ENCODE measurements at places on chromosomes 12 and 14.

DNA sequence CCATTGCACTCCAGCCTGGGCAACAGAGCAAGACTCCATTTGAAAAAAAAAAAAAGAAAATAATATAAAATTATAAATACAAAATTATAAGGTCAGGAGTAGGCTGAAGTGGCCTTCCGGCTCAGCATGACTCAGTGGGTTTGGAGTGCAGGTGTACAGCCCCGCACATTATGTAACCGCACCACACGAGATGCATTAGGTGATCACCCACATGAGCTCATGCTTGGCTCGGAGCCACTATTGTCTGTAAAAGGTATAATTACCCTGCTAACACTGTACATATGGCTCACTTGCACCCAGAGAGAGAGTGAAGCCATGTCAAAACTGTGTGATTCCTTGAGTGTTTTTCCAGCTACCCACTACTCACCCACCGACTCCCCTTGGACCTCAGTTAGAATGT, 557.0 kb downstream of the SLC6A15 start:
- DNase-seq, result no peak

DNA sequence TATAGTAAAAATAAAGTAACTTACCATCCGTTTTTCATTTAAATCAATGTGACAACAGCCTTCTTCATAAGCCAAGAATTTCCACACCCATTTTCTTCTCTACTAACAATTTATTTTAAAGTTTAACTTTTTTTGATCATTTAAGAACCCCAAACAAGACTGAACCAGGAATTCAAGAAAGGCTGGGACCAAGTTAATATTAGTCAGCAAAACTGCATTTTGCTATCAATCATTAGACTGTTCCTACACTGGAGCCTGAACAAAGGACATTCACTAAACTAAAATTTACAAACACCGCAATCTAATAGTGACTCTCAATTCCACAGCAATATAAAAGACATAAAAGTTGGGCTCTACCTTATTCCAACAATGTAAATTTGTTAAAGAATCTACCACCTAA, 73.6 kb downstream of the OSBPL8 start:
- no peak for DNase-seq

DNA sequence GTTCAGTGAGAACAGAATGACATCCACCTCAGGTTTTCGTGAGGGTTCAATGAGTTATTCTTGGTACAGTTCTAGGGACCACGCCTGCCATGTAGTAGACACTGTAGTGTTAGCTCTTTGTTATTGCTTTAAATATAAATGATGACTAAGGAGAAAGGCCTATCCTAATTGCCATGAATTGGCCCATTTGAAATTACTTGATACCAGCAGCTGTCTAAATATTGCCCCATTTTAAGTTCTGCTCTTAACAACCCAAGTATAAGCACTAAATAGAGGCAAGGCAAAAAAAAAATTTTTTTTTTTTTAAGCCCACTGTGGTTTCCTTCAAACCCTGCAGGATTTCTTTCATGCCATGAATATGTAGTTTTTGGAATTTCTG, 84.5 kb downstream of the BORCS5 start:
- DNase-seq, result no peak

GRCh38 chr12:131917711-131918306, 11.3 kb upstream of the PUS1 start:
- no peak for DNase-seq

- no peak for DNase-seq
These were observed 6.2 kb downstream of the OR4K17 start for GRCh38 chr14:20116748-20117147.

DNA sequence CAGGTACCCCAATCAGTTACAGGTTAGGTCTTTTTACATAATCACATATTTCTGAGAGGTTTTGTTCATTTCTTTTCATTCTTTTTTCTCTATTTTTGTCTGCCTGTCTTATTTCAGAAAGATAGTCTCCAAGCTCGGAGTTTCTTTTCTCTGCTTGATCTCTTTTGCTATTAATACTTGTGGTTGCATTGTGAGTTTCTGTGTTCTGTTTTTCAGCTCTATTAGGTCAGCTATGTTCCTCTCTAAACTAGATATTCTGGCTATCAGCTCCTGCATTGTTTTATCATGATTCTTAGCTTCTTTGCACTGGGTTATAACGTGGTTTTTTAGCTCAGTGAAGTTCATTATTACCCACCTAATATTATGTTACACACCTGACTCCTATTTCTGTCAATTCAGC, 914.1 kb downstream of the TRHDE start:
- DNase-seq, result no peak

- no peak for DNase-seq
These were observed 94.5 kb downstream of the AACS start for GRCh38 chr12:125159702-125160101.

GRCh38 chr14:68451696-68452373, 341.0 kb downstream of the ZFP36L1 start:
- DNase-seq, result no peak

GRCh38 chr14:90871605-90872233, 55.5 kb upstream of the TTC7B start:
- no peak for DNase-seq

DNA sequence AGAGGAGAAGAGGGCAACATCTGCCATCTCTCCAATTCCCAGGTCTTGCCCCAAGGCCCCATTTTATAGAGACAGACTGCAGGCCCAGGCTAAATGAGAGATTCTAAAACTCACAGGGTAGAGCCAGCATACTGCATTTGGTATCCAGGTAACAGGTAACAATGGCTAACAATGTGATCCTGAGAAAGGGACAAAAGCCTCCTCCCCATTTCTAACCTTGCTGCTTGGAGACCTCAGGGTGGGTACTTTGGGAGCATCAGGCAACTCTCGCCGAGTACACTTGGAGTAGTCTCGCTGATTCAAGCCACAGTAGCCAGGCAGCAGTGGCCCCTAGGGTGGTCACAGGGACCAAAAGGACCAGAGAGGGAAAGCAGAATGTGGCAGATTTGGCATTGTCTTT, 162.6 kb upstream of the PLEKHA5 start:
- no peak for DNase-seq

DNA sequence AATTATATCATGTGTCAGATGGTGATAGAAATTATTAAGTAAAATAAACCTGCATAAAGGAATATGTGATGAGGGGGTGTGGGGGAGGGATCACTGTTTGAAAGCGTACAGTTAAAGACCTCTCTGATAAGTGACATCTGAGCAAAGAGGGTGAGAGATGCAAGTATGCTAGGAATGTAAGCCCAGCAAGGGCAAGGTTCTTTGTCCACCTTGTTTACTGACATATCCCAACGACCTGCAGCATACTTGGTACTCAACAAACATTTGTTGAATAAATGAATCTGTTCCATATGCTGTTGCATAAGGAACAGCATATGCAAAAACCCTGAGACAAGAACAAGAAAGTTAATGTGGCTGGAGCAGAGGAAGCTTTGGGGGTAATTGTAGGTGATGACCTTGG, 12.0 kb upstream of the MDM1 start:
- DNase-seq, result no peak

- no peak for DNase-seq
These were observed 34.9 kb downstream of the GDF11 start for GRCh38 chr12:55777856-55778255.

DNA sequence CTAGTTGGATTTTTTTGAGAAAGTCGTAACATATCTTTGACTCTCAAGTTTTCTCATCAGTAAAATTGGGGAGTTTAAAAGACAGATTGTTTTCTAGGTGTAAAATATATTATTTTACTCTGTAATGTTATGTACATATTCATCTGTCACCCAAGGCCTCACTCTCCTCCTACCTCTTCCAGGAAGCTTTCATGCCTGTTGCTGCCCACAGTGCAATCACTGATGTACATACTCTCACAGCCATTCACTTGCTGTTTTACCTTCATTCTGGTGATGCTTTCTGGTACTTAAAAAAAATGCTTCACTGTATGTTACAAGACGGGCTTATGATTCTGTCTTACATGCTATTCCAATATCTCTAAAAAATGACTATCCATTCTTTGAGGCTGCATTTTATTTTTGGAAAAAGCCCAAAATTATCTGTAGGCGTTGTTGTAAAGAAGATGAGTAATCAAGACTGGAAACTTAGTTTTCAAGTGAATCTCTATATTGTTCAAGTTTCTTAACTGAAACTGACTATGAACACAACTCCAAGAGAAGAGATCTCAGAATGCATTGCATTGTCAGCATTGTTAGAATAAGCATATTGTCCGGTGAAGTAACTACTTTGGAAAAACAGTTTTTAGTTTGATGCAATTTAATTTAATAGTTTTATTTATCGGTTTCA, 82.5 kb downstream of the LMO3 start:
- no peak for DNase-seq

DNA sequence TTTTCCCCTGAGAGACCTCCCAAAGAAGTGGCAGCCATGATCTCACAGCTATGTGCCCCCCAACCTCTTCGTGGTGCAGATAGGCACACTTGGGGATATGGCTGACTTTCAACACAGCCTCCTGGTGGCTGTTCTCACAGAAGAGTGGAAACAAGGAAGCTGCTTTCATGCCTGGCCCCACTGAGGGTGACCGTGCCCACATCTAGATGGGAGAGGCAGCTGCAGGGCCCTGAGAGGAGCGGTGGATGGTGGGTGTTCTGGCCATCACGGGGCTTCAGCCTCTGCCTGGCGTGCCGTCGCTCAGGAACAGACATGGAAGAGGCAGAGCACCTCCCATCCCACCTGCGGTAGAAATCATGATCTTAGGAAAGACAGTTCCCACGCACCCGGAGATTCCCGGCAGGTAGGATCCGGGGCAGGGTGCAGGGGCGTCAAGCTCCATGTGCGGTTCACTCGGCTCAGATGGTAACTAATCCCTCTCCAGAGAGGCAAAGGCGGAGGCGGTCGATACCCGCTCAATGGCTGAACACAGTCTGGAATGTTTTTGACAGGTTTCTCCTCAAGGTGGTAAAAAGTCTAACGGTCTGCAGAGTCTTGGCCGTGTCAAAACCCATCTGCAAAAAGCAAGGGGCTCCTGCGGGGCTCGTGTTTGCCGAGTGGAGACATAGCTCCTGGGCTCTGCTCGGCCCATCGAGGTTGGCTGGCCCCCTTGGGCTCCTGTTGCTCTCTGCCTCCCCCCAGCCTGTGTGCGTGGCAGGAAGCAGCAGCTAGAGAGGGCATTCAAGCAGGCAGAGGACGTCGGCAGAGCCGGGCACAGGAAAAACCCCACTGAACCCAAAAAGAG, 225.2 kb upstream of the RTL1 start:
- no peak for DNase-seq

DNA sequence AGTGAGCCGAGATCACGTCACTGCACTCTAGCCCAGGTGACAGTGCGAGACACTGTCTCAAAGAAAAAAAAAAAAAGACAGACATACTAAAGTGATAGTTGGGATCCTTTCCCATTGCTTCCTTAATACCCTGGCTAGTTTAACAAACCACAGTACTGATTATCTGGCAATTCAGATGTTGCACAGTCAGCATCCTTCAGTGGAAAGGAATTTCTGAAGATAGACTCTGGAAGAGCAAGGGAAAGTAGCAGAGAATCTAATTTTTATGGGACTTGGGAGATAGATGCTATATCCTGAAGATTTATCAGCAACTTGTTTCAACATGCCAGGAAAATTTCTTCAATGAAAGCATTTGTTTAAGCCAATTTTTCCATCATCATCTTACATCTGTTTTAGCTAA, 6.5 kb upstream of the PPFIBP1 start:
- no peak for DNase-seq

All from effector memory CD4-positive, alpha-beta T cell (primary cell).